ENCODE measurements at places on chromosomes 6 and 20. TPM values are rescaled to one million over a fixed set of nuclear protein-coding genes. Genes with fewer than 3 reads are reported as not detected.
A peak's percentile ranks its signal among the peaks of the same experiment; 100 is the strongest.

GRCh38 chr6:16684195-16684689 is 77.0 kb downstream of the ATXN1 start:
- peak overlapping the region; percentile 89 for H3K27ac ChIP-seq
- peaks cover 5% of the 10 kb centered on the region for H3K36me3 ChIP-seq
- H3K4me1 ChIP-seq = peaks cover 65% of the 10 kb centered on the region
- no peaks in the 10 kb centered on the region for H3K27me3 ChIP-seq
- peak overlapping the region; percentile 63 for H3K4me3 ChIP-seq

The KIFC1 gene
- total RNA-seq = 52.9 TPM

The GLP1R gene
- total RNA-seq = not detected

DNA sequence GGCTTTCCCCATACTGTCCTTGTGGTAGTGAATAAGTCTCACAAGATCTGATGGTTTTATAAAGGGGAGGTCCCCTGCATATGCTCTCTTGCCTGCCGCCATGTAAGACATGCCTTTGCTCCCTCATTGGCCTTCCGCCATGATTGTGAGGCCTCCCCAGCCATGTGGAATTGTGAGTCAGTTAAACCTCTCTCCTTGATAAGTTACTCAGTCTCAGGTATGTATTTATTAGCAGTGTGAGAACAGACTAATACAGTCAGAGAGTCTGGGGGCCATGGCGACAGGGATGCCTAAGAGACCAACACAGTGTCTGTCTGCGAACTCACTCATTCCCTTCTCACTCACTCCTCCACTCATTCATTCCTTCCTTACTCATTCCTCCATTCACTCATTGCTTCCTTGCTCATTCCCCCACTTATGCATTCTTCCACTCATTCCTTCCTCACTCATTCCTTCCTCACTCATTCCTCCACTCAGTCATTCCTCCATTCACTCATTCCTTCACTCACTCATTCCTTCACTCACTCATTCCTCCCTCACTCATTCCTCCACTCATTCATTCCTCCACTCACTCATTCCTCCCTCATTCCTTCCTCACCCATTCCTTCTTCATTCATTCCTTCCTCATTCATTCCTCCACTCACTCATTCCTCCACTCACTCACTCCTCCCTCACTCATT is 137.5 kb upstream of the AGPAT4 start:
- H3K4me1 ChIP-seq = no peaks in the 10 kb centered on the region
- H3K4me3 ChIP-seq = no peak overlapping the region
- no peaks in the 10 kb centered on the region for H3K36me3 ChIP-seq
- no peak for DNase-seq
- peaks cover 8% of the 10 kb centered on the region for H3K27me3 ChIP-seq

Measured in natural killer cell treated with Interleukin-12 subunit alpha and Interleukin-12 subunit beta and Interleukin-15 and Interleukin-18, amount 100 ng/mL, for 72 hours (primary cell).